ENCODE measurements at places on chromosomes 2 and 18.

DNA sequence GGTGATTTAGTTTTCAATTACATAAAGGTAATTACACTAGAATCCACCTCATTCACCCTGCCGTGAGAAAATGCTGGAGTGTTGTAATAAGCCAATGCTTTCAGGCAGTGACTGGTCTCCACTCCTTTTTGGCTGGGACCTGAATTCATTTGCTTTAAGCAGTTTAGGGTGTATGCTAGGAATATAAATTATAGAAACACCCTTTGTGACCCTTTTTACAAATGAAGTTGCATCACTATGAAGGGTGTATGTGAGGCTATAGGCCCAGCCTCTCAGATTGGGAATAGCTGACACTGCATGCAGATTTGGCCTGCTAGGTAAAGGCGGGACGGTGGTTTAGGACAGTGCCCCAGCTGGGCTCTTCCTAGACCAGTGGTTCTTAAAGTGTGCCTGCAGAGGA, 50.8 kb upstream of the NFE2L2 start:
- DNase-seq = no peak

DNA sequence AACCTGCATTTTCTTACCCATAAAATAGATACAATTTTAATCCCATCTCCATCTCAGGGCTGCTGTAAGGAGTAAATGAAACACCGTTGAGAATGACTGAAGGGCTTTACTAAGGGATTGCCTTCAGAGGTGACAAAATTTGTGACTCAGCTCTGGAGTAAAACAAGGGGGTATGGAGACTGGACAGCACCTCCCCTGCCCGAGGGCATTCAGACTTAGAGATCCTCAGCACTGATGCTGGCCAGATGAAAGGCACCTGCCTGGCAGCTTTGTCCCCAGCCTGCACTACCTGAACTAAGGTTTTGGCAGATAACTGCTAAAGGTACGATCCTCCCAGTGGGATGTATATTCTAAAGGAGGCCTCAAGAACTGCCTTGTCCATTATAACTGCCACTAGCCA, 105.9 kb upstream of the STPG4 start:
- DNase-seq = no peak

DNA sequence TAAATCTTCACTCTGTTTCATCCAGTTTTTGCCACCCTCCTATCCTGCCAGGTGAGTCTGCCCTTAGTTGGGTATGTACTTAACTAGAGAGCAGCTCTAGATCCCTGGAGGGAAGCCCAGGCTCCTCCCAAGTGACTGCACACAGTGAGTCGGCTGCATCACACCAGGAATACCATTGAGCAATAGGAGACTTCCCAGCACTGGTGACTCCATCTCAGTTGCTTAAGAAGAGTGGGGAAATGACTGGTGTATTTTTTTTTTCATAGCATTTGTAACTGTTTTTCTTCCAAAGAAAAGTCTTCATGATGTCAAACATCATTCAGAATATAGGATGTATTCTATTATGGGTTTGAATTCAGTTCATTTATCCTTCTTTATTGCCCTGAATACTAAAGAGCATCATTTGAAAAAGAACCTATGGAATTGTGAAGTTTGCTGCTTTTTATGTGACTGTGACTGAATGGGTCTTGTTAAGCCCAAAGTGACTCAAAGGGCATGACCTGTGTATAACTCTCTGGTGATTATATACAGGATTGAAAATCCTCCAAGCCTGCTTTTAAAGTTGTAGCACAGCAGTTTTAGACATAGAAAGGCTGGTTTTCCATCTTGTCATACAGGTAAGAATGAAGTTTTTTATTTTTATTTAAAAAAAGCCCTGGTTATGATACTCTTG, 84.3 kb downstream of the MAP3K20 start:
- no peak for DNase-seq

DNA sequence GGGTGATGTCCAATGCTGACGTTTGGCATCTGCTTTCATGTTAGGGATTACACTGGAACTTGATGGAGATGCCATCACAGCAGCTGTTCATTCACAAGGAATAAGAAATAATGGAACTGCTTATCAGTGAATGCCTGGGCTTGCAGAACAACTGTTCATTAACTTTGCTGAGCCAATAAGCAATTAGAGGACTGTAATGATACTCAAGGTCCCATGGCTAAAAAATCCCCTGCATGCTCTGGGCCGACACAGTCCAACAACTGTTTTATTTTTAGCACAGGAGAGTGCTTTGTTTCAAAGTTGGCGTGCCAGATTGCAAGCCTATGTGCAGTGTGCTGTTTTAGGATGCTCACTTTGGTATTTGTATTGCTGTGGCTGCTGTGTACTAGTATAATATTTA, 408.0 kb upstream of the RGPD4 start:
- DNase-seq = no peak

- no peak for DNase-seq
Observed at GRCh38 chr2:63614983-63615945, 26.5 kb downstream of the MDH1 start.

- DNase-seq = no peak
Observed at GRCh38 chr2:174570318-174570958, 27.2 kb downstream of the WIPF1 start.

DNA sequence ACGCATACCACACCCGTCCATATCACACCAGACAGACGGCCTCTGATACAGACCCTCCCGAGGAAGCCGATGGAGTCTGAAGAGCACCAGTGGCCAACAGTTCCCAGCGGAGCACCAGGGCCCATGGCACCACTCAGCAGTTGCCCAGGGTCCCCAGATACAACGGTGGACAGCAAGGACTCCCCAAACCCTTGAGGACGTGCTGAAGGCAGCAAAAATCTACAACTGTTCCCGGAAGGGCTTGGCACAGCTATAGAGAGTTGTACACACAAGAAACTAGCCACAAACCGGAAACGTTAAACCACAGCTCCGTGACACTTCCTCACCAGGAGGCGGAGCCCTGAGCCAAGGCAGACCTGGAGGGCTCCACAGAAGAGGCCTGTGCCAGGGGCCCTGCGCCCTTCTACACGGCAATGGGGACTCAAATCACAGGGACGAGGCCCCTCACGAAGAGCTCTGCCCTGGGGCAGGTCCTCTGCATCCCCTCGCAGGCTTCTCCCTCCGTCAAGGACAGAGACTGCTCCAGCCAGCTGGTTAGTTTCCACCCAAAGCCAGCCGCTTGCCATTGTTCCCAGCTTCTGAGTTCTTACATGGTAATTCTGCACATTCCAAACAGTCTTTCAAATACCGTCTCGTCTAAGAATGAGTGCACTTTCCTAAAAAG, 133.4 kb downstream of the HDAC4 start:
- DNase-seq = no peak

GRCh38 chr2:159792599-159792998, 5.4 kb downstream of the CD302 start:
- DNase-seq = no peak

DNA sequence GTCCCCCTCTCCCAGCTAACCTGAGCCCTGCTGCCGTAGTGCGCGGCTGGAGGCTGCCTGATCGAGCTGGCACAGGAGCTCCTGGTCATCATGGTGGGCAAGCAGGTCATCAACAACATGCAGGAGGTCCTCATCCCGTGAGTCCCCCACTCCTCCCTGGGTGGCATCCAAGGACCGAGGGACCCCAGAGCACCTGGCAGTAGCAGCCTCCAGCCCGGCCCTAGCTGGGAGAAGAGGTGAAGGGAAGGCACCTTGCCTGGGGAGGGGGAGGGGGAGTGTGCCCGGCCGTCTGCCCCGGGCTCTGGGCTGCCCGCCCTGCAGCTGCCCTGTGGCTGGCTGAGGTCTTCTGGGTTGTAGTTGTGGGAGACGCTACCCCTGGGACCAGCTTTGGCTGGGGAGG, 26.3 kb downstream of the ANO7 start:
- no peak for DNase-seq

DNA sequence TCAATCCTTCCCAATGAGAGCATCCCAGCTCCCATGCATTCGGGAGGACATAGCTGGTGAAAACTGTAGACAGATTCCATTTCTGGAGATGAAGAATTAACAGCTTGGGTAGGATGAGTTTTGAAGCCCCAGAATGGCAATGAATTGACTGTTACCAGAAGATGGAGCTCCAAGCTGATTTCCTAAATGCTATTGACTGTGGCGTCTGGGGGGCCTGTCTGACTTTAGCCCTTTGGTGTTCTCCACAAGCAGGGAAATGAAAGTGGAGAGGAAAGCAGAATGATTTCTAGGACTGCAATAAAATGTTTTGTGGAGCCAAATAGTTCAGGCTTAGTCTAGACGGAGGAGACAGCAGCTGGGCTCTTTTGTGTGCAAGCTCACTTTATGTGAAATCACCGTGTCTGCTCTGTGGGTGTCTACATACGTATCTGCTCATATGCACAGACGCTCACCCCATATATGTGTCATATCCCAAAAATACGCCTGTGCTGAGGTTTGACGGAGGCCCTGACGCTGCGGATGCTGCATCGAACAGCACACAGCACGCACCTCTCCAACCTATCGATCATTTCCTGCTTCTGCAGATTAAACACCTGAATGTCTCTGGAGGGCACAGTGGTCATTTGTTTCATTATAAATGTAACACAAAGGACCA, 166.4 kb upstream of the PXDN start:
- DNase-seq = peak; percentile 40

- no peak for DNase-seq
Observed at GRCh38 chr18:57631697-57632096, 10.1 kb upstream of the NARS1 start.

- DNase-seq = peak; percentile 84
Observed at GRCh38 chr2:32427672-32428610, 71.1 kb downstream of the BIRC6 start.

DNA sequence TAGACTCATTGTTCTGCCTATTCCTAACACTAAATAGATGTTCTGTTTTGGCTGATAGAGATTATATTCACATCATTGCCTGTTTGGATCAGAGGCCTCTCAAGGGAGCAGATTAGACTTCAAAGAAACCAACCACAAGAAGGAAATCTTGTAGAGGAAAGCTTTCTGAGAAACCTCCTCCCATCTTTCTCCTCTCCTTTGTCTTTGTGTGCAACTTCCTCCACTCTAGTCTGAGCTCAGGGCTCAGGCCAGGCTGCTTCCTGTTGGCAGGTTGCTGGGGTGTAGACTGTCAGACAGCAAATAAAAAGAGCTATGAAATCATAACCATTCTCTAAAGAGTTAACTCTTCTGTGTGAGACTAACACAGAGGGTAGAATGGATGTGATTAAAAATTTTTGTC, 113.0 kb downstream of the TGFA start:
- DNase-seq = no peak

DNA sequence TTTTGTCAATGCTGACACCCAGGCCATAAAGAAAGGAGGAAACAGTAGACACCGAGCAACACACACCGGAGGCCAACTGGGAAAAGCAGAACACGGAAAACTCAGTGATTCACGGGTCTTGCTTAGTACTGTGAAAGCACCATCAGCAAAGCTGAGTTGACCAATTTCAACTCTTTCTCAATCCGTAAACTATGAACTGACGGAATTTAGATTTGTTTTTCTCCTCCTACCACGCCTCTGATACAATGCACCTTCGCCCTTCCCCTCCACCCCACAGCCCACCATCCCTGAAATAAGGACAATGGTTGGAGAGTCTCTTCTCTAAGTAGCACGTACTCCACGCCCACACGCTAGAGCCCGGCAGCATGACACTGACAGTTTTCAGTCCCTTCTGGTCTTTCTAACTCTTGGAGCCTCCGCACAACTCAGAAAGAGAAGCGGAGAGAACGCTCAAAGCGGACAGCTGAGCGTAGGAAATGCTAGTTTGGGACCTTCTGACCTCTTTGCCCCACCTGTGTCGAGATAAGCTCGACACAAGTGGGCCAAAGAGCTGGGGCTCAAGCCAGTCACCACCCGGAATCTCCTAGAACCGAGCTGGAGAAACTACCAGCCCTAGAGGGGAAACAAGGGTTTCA, 669 bp downstream of the LNPK start:
- peak; percentile 16 for DNase-seq

GRCh38 chr18:48640566-48641270, 101.9 kb downstream of the CTIF start:
- DNase-seq = no peak

DNA sequence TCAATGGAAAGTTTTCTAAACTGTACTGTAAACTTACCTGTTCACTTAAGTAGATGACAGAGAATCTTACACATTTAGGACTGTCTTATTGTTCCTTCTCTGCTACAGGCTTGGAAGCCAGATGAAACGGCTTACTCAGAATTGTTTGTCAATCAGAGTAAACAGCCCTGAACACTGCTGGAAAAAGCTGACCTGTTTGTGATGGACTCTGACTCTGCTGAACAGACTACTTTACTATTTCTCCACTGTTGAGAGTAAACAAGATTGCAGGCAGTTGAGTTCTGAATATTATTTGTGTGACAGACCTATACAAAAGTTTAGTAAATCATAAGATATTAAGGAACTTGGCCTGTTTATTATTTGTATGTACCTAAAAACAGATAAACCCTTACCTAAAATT, 99.0 kb downstream of the NOL10 start:
- no peak for DNase-seq

DNA sequence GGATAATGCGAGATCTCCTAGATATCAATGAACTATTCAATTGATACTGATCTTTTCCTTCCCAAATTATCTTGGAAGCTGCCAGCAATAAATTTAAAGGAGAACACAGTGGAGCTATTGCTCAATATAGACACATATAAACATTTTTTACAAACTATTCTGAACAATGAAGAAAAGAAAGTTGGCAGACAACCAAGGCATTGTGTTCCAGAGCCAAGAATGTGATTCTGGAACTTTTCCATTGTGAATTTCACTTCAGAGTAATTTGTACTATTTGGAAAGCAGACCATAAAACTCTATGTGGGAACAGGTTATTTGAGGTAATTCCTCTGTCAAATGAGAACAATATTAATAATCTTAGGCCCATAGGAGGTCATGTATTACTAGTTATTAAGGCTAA, 588.2 kb downstream of the IRS1 start:
- no peak for DNase-seq

DNA sequence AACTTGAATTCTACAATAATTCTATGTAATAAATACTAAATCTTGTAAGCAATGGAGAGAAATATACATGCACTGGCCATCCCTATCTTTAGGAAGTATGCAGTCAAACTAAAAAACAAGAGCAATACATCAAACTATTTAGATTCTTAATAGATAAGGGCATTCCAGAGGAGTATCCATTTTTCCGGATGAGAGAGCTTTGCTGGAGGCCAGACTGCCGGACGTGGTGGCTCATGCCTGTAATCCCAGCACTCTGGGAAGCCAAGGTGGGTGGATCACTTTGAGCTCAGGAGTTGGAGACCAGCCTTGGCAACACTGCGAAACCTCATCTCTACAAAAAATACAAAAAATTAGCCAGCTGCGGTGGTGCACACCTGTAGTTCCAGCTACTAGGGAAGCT, 60.8 kb downstream of the KIF5C start:
- DNase-seq = no peak

DNA sequence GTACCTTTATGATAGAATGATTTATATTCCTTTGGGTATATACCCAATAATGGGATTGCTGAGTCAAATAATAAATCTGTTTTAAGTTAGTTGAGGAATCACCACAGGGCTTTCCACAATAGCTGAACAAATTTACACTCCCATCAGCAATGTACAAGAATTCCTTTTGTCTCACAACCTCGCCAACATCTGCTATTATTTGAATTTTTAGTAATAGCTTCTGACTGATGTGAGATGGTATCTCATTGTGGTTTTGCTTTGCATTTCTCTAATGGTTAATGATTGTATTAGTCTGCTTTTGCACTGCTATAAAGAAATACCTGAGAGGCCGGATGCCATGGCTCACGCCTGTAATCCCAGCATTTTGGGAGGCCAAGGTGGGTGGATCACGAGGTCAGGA, 1387.6 kb upstream of the ACVR2A start:
- no peak for DNase-seq

- no peak for DNase-seq
Observed at GRCh38 chr18:76395609-76396008, 99.4 kb downstream of the ZNF516 start.

- no peak for DNase-seq
Observed at GRCh38 chr2:112529757-112530156, 12.5 kb upstream of the POLR1B start.

- DNase-seq = no peak
Observed at GRCh38 chr18:37762076-37762621, 196.6 kb upstream of the CELF4 start.

All from DMS153 (cell line).